ENCODE measurements at places on chromosomes 16 and 17.

GRCh38 chr17:35022536-35023063, 40.9 kb downstream of the RFFL start:
- peak; percentile 89 for DNase-seq

- DNase-seq, result no peak
Measured at GRCh38 chr16:67897231-67897630, 4.2 kb downstream of the PSKH1 start.

DNA sequence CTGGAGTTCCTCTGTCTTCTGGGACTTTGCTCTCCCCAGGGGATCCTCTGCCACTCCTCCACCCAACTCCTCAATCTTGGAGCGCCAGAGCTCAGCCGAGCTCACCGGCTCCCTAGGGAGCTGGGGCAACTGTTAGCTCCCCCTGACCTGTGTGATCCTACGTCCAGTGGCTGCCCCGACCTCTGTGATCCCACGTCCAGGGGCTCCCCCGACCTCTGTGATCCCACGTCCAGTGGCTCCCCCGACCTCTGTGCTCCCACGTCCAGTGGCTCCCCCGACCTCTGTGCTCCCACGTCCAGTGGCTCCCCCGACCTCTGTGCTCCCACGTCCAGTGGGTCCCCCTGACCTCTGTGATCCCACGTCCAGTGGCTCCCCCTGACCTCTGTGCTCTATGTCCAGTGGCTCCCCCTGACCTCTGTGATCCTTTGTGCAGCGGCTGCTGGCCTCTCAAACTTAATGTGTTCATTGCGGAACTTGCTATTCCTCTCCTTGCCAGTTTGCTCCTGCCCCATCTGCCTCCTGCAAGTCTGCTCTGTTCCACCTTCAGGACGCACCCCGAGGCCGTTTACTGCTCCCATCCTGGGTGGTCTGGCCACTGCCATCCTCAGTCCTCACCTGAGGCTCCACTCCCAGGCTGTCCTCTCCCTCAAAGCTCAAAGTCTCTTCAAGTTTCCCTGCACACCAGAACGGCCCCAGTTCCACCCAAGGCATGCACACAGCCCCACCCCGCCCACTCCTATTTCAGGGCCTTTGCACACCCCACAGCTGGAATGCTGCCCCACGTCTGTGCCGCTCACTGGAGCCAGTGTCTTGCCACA, 2.8 kb downstream of the VPS9D1 start:
- DNase-seq, result no peak

DNA sequence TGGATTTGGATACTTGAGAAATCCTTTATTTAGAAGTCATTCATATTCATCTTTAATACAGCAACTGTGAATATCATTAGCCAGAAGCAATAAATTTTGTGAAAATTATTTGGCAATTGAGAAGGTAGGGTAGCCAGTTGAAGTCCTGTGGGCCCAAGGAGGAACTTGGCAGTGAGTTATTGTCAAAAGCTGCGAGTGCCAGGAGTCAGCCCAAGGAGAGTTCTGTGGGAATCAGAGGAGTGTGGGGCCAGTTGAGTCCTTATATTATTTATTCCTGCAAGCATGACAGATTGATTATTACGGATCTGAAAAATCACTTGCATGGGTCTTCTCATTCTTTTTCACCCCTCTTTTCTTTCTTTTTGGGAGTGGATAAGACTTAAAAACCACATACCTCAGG, 38.3 kb downstream of the PRKCA start:
- no peak for DNase-seq

DNA sequence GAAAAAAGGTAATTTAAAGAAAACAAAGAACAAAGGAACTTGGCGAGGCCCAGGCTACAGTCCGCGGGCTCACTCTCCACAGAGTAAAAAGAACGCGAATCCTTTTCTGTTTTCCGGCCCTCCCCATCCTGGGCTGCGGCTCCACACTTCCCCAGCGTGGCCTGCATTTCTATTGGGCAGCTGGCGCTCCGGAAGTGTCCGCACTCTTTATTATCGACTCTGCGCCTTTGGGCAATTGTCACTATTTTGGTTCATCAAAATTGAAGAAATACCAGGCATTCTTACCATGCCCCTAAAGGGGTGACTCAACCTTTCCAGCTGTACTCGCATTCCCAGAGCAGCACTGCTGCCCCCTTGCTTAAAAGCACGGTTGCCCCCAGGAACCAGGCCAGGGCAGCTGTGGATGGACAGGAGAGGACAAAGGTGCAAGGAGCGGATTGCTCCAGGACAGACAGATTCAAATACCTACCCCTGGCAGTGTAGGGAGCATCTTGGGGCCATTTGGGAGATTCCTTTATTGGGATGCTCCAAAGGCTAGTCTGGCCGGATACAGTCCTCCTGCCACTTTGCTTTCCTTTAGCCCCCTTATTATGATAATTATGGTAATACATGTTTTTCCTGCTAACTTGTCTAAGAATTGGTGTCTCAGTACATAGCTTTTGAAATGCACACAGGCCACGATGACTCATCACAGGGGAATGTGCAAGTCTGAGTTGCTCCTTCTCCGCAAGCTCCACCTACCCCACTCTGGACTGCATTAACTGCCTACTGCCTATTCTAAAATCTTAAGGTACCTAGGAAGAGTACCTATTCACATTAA, 985 bp upstream of the SLFN12 start:
- DNase-seq, result no peak

DNA sequence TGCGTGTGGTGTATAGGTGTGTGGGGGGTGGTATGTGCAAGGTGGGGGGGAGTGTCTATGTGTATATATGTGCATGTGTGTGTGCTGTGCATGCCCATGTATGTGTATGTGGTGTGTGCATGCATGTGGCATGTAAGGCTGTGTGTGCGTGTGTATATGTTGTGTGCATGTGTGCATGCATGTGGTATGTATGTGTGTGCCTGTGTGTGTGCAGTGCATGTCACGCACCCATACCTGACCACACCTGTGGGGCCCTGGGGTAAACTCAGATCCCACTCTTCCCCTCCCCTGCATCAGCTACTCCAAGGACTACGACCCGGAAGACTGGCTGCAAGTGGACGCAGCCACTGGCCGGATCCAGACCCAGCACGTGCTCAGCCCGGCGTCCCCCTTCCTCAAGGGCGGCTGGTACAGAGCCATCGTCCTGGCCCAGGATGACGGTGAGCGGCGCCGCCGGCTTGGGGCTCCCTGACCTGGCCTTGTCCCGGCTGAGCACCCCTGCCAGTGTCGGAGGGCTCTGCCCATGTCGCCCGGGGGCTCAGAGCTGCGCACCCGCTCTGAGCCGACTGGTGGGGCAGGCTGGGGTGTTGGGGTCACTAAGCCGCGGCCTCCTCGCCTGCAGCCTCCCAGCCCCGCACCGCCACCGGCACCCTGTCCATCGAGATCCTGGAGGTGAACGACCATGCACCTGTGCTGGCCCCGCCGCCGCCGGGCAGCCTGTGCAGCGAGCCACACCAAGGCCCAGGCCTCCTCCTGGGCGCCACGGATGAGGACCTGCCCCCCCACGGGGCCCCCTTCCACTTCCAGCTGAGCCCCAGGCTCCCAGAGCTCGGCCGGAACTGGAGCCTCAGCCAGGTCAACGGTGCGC, 9.1 kb downstream of the SLC22A31 start:
- DNase-seq, result no peak

DNA sequence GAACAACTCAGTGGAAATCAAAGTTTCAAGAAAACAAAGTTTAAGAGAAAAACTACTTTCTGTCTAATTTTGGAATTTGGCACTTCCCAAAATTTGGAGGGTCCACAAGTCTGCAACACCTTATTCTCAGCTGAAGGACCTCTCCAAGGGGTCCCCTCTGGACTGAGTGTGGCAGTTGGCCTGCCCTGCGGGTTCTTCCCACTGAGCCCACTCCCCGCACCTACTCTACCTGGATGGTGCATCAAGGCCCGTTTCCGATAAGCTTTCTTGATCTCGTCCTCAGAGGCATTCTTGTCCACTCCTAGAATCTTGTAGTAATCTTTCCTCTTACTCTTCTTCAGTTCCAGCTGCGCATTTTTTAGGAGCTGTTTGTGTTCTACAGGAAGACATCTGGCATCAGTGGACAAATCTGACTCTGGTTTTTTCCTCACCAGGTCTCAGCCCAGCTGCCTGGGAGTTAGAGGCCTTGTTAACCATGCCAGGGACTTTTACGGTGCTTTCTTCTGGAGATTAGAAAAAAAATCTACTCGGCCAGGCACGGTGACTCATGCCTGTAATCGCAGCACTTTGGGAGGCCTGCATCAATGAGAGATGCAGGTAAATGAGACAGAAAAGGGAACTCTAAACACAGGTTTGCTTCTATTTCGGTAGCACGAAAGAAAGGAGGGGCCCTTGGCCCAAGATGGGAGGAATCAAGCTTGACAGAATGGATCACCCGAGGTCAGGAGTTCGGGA, 15.6 kb downstream of the CNP start:
- no peak for DNase-seq

DNA sequence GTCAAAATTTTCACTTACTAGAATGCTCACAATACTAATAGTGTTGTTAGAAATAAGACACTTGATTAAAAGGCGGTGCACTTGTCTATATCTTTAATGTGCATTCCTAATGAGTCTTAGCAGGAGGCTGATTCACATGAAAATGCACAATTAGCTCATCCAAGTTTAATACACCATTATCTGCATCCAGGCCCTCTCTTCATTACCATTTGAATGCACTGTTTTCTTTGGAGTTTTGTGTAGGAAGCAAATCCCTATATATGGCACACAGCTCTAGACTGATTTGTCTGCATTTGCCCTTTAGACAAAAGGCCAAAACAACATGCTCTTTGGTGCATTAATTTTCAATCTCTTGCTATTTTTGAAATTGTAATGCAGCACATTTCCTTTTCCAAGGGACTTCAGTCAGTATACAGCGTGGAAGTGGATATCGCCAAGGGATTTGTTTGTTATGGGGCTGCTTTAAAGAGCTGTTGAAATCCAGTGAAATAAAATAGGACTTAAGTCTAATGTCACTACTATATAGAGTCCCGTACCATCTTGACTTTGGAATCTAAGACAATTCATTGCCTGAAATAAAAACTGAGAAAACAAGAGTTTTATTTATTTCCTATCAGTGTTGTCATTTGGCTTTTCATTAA, 257.6 kb upstream of the CPHXL start:
- DNase-seq, result no peak

GRCh38 chr16:35748621-35749252, 2289.3 kb downstream of the TP53TG3F start:
- no peak for DNase-seq

- DNase-seq, result no peak
Measured at GRCh38 chr17:17242246-17242645, 5.3 kb upstream of the FLCN start.

- DNase-seq, result peak; percentile 86
Measured at GRCh38 chr16:80931801-80932707, 74.6 kb downstream of the CMC2 start.

DNA sequence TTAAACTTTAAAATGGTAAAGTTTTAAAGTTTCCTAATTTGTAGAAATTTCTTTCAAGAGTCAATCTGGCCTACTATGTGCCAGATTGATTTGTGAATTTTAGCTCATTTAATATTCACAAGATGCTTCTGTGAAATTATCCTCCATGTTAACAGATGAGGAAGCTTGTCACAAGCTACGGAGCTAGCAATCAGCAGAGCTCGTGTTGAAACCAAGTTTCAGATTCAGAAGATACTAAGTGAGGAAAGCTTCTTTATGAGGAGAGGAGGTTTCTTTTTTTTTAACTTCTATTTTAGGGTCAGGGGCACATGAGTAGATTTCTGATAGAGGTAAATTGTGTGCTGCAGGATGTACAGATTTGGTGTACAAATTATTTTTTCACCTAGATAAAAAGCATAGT, 135.9 kb downstream of the HS3ST4 start:
- DNase-seq, result no peak

DNA sequence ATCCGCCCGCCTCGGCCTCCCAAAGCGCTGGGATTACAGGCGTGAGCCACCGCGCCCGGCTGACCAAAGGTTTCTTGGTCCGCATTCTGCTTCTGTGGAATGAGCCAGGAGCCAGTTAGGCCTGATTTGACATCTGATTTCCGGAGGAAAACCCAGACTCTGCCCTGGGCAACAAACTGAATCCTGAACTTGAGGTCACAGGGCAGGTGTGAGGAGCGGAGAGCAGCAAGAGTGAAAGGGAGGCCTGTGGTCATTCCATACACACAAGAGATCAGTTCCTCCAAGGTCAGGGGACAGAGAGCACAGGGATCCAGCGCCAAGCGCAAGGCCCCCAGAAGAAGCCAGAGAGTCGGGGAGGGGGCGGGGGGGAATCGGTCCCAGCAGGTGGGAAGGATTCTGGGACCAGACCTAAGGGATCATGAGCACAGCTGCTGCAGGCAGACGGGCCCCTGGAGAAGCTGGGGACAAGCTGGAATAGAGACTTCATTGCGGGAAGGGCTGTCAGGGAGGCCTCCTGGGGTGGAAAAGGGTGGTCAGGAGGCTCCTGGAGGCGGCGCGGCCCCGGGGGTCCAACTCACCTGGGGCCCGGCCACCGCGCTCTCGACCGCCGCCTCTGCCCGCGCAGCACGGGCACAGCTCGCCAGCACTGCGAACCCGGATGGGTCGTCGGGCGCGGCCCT, 436 bp downstream of the SHPK start:
- no peak for DNase-seq

DNA sequence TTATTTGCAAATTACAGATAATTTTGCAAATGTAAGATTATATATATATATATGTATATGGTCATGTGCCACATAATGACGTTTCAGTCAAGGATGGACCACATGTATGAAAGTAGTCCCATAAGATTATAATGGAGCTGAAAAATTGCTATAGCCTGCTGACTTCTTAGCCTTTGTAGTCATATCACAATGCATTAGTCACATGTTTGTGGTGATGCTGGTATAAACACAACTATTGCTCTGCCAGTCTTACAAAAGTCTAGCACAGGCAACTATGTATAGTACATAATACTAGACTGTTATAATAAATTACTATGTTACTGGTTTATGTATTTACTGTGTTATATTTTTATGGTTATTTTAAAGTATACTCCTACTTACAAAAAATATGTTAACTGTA, 444.3 kb downstream of the KCNJ2 start:
- DNase-seq, result no peak

- no peak for DNase-seq
Measured at GRCh38 chr16:27802664-27803439, 252.9 kb downstream of the KATNIP start.

DNA sequence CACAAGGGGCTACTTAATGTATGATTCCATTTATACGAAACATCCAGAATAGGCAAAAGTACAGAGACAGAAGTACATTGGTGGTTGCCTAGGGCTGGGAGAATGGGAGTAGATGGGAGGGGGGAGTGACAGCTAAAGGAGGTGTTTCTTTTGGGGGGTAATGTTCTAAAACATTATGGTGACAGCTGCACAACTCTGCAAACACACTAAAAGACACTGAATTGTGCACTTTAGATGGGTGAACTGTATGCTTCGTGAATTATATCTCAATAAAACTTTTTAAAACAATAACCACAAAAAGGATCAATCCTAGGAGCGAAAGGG, 661 bp downstream of the LYRM9 start:
- no peak for DNase-seq

- no peak for DNase-seq
Measured at GRCh38 chr17:82649501-82650261, 1.4 kb upstream of the WDR45B start.

GRCh38 chr17:61132524-61132923, 267.1 kb upstream of the TBX2 start:
- DNase-seq, result no peak

Data from substantia nigra (tissue), 51 donors.